ENCODE measurements at places on chromosomes 7 and 10.

- DNase-seq, result no peak
Observed at GRCh38 chr7:143279186-143280098, 5.3 kb upstream of the TMEM139 start.

DNA sequence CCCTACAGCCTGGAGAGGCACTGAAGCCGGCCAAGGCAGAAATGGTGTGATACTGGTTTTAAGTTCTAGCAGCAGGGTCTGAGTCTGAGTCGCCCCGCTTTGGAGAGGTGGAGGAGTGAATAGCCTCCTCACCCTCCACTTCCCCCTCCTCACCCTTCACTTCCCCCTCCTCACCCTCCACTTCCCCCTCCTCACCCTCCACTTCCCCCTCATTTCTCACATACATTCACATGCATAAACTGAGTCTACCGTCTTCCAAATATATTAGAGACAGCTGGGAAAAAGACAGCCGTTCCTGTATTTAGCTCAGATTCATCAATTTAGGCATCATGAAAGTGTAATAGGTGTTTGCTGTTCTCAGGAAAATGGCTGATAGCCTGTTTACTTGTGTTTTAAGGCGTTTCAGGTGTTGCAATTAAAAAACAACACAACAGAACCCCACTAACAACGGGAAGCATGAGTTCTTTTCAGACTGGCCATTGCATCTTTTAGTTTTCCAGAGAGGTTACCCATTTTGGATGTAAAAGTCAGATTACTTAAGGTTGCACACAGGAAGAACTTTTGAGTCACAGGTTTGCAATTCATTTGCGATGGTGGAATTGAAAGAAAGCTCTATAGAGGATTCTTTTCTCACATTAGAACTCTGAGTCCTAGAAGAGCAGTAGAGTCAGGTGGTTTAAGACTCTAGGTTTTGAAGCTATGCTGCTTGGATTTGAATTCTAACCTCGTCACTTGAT, 861 bp downstream of the NRBF2 start:
- DNase-seq, result no peak

- DNase-seq, result no peak
Observed at GRCh38 chr10:95289003-95289920, 1.5 kb downstream of the PDLIM1 start.

- no peak for DNase-seq
Observed at GRCh38 chr10:71035511-71036296, 147.3 kb upstream of the PCBD1 start.

GRCh38 chr10:71309919-71310318, 9.1 kb upstream of the SLC29A3 start:
- DNase-seq, result no peak

- DNase-seq, result no peak
Observed at GRCh38 chr7:115146148-115146547, 224.3 kb downstream of the MDFIC start.

DNA sequence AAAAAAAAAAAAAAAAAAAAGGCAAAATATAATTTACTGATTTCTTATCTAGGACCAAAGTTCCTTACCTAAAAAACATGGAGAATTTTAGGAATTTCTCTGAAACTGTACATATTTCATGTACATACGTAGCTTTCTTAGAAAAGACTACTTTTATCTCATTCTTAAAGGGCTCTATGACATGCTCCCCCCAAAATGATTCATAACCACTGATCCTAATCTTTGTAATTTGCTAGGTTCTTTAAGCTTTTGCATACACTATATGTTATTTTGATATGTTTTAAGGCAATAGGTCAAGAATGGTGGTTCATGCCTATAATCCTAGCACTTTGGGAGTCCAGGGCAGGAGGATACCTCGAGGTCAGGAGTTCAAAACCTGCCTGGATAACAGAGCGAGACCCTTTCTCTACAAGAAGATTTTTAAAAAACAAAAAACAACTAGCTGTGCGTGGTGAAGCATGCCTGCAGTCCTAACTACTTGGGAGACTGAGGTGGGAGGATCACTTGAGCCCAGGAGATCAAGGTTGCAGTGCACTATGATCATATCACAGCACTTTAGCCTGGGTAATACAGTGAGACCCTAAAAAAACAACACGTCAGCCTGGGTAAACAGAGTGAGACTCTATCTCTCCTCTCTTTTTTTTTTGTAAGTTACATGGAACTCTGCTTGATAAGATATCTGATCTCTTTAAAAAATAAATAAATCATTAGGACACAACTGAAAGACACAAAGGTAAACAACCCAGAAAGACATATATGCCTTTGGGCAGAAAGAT, 54.8 kb downstream of the ATAD1 start:
- DNase-seq, result no peak

GRCh38 chr7:66627881-66628360, 760 bp upstream of the KCTD7 start:
- DNase-seq, result no peak

DNA sequence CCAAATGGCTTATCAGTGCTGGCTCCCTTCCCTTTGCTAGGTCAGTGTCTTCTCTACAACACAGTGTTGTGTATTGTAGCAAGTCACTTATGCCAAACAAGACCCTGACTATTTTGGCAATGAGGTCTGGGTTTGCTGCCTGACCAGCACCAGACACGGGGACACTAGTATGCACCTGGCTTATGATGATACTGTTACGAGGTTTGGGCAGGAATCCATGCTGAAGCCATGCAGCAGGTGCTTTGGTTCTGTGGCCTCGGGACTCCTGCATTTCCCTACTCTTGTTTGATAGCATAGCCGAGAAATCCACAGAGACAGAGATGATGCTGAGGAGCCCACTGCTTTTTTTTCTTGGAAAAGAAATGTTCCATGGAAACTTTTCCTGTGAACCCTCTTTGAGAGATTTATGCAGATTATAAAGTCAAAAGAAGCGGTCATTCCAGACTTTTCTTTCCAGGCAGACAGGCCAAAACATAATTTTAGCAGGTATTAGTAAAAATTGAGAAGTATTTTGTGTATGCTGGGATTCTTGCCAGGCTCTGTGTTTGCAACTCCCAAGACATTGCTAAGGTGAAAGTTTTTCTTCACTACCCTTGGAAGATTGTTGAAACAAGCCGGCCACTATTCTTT, 291.1 kb downstream of the BBS9 start:
- DNase-seq, result no peak

DNA sequence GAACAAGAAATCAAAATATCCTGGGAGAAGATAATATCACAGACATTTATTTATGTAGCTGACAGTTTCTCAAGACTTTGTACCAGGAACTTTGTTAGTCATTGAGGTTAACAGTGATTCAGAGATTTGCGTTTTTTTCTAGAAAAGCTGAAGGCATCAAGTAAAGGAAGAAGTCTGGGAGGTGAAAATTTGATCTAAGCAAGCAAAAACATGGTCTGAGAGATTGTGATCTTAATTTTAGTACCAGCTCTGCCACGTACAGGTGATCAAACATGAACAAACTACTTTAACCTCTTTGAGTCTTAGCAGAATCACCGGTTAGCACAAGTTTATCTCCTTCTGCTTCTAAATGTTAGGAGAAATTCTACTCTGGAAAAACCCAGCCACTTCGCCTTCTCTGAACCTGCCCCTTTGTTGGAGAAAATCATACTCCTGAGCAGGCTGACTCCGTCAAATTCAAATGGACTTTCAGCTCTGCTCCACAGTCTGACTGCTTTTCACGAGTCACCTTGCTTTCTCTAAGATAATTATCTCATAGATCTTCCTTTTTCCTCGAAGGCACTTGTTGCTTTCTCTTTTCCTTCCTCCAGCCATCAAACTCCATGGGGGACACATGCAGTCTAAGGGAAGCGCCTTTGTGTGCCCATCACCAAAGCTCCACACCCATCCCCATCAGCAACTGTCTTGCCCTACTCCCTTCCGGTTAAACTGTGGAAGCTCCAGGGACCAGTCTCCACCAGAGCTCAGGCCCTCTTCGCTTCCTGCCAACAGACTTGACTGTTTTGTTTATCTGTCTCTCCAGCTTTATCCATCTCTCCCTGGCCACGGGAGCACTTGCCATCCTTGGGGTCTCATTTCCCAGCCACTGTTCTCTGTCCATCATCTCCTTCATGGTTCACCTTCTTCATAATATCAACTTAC, 86.3 kb downstream of the PRKCQ start:
- no peak for DNase-seq

DNA sequence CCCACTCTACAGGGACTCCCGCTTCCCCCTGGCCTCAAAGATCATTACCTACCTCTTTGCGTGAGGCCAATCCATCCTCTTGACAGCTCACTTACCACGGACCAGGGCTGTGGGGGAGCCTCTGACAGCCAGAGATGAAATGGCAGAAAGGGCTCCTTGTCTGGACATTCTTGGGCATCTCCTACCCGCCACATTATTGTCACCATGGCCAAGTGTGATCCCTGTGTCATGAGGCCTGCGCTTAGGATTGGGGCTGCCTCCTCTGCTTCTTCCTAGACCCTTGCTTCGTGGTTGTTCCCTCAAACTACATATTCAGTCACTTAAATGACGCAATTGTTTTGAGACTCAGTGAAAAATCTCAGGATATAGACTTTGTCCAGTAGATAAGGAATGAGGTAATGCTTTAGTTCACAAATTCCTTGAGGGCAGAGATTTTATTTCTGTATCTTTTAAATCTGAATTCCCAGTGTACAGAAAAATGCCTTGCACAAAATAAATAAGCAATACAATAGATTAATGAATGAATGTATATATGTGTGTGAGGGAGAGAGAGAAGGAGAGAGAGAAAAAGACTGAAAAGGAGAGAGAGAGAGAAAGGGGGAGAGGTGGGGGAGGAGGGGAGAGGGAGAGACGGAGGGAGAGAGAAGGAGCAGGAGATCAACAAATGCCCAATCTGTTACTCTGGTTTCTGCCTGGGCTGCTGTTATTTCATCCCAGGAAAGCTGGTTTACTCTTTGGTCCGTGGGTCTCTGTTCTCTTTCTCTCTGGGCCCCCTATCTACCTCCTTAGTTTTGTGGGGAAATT, 159.0 kb downstream of the PLXNA4 start:
- DNase-seq, result no peak

GRCh38 chr10:131083915-131084790, 227.4 kb downstream of the TCERG1L start:
- DNase-seq, result no peak

- DNase-seq, result no peak
Observed at GRCh38 chr7:51244885-51245284, 71.7 kb downstream of the COBL start.

- DNase-seq, result no peak
Observed at GRCh38 chr7:30162133-30162532, 27.3 kb downstream of the MTURN start.

DNA sequence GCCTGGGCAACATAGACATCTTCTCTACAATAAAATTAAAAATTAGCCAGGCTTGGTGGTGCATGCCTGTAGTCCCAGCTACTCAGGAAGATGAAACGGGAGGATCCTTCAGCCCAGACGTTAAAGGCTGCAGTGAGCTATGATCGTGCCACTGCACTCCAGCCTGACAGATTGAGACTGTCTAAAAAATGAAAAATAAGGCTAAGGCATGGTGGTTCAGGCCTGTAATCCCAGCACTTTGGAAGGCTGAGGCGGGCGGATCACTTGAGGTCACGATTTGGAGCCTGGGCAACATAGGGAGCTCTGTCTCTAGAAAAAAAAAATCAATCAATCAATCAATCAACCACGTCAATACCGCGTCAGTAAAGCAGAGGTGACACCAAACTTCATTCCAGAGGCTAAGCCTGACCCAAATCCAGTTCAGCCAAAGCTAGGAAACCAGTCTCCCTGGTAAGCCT, 31.1 kb downstream of the MRPS24 start:
- DNase-seq, result no peak

DNA sequence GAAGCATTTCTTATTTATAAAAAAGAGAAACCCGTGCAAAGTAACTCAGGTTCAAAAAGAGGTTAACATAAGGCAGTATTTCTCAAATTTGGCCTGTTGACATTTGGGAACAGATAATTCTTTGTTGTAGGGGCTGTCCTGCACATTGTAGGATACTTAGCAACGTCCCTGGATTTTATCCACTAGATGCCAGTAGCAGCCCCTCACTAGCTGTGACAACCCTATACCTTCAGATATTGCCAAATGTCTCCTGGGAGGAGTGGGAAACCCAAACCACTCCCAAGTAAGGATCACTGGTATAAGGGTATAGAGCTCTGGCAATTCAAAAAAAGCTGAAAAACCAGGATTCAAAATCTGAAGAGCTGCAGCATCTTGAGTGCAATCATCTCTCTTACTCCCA, 202.3 kb upstream of the PRKCQ start:
- no peak for DNase-seq

- no peak for DNase-seq
Observed at GRCh38 chr10:96846926-96847325, 14.8 kb downstream of the LCOR start.

GRCh38 chr10:67669978-67670377, 26.0 kb downstream of the CTNNA3 start:
- DNase-seq, result no peak

DNA sequence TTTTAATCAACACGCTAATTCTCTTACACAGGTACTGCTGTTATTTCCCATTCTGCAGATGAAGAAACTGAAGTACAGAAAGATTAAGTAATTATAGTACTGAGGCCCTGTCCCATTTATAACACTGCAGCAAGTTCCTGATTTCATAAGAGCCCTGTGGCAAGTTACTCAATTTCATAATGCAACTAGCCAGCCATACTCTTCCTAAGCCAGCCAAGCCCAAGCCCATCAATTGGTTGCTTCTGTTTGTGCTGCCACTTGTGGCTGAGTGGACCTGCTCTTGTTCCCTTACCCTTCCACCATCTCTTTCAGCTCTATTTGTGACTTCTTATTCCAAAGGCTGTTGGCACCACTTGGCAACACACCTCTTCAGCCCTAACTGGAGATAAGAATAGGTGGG, 19.7 kb upstream of the PRPF18 start:
- DNase-seq, result no peak

DNA sequence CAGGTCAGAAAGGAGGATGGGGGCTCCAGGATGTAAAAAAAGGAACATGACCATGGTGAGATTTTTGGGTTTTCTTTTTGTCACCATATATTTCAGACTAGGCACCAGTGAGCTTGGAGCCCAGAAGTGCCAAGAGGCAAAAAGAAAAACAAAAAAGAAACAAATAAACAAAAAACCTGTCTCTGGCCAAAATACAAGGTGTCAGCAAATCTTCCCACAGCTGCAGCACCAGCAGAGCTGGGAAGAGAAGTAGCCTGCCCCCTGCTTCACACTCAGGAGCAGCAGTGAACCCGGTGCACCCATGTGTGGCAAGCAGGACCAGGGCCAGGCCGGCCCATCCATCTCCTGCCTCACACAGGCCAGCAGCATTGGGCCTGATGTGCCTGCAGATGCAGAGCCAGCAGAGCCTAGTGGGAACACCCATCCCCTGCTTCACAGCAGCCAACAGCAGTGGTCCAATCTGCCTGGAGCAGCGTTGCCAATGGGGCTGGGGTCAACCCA, 34.7 kb upstream of the C10orf71 start:
- DNase-seq, result no peak

GRCh38 chr7:38160003-38160571, 18.0 kb upstream of the STARD3NL start:
- no peak for DNase-seq

All from iPS DF 19.7 (cell line).